Panc1 (cell line): ENCODE measurements at places on chromosomes 12 and 14.

GRCh38 chr14:97704316-97704885 is 907.2 kb downstream of the VRK1 start:
- DNase-seq: no peak
- H3K36me3 ChIP-seq: no peaks in the 10 kb centered on the region
- no peaks in the 10 kb centered on the region for H3K27me3 ChIP-seq

DNA sequence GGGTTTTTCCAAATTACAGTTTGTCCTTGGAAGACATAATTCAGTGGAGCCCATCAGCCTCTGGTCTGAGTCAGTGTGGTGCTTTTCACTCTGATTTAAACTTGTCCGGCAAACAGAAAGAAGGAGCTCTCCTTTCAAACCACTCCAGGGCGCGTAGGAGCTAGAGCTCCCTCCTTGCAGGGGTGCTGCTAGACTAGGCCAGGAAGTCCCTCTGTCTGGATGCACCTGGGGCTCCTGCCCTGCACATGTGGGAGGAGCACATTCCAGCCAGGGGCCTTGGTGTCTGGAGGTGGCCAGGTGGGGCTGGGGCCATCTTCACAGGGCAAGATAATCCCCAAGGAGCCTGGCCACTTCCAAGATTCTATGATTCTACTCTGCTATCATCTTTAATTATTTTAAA is 3.1 kb downstream of the SERPINA3 start:
- H3K27me3 ChIP-seq: no peaks in the 10 kb centered on the region
- H3K4me3 ChIP-seq: no peak overlapping the region
- H3K36me3 ChIP-seq: no peaks in the 10 kb centered on the region
- H3K4me1 ChIP-seq: peaks cover 5% of the 10 kb centered on the region
- no peak overlapping the region for H3K27ac ChIP-seq
- no peak for DNase-seq

DNA sequence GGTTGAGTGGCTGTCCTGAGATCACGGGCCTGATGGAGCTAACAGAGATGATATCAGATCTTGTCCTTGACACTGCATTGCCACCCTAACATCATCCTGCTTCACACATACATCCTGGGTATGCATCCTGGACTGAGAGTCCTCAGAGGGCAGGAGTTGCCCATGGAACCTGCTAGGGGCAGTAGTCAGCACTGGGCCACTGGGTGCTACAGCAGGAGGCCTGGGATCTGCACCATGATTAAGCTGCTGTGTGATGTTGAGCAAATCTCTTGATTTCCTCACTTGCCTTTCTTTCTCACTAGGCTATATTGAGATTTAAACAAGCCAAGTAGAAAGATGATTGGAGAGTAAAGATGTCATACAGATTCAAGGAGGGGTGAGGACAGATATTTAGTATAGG is 22.1 kb upstream of the EIF4B start:
- H3K27me3 ChIP-seq: no peaks in the 10 kb centered on the region
- no peak overlapping the region for H3K27ac ChIP-seq
- no peak for DNase-seq
- H3K36me3 ChIP-seq: no peaks in the 10 kb centered on the region
- no peak overlapping the region for H3K4me3 ChIP-seq

- H3K4me3 ChIP-seq: no peak overlapping the region
- no peak for DNase-seq
- H3K36me3 ChIP-seq: no peaks in the 10 kb centered on the region
- no peak overlapping the region for H3K27ac ChIP-seq
- no peaks in the 10 kb centered on the region for H3K27me3 ChIP-seq
These were observed 42.9 kb upstream of the CAPRIN2 start for GRCh38 chr12:30797689-30798088.

DNA sequence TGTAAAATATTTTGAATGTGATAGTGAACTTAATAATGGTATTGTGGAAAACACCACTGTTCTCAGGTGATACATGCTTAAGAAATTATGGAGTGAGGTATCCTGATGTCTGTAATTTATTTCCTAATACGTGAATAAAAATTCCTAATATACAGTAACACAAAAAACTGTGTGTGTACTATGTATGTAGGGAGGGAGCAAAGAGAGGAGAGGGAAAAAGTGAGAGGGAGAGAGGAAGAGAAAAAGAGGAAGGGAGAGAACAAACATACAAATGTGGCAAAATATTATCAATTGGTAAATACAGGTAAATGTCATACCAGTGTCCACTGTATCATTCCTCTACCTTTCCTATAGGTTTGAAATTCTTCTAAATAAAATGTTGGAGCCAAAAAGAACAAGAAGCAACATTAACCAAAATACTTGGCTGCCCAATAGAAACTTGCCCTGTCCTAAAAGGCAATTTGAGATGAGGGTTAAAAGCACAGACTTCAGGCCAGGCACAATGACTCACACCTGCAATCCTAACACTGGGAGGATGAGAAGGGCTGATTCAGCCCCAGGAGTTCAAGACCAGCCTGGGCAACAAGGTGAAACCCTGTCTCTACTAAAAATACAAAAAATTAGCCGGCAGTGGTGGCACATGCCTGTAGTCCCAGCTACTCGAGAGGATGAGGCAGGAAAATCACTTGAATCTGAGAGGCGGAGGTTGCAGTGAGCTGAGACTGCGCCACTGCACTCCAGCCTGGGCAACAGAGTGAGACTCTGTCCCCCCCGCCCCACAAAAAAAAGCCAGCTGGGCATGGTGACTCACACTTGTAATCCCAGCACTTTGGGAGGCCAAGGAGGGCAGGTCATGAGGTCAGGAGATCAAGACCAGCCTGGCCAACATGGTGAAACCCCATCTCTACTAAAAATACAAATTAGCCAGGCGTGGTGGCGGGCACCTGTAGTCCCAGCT is 14.5 kb downstream of the R3HDM2 start:
- H3K4me3 ChIP-seq: no peak overlapping the region
- H3K4me1 ChIP-seq: no peaks in the 10 kb centered on the region
- H3K27ac ChIP-seq: no peak overlapping the region
- H3K27me3 ChIP-seq: no peaks in the 10 kb centered on the region
- no peaks in the 10 kb centered on the region for H3K36me3 ChIP-seq

GRCh38 chr12:10042167-10042566 is 11.7 kb downstream of the CLEC9A start:
- no peaks in the 10 kb centered on the region for H3K36me3 ChIP-seq
- H3K27ac ChIP-seq: no peak overlapping the region
- H3K27me3 ChIP-seq: no peaks in the 10 kb centered on the region
- no peaks in the 10 kb centered on the region for H3K4me1 ChIP-seq
- no peak overlapping the region for H3K4me3 ChIP-seq
